ENCODE measurements at places on chromosomes 4 and X.

- DNase-seq: no peak
Observed at GRCh38 chr4:4671774-4672349, 130.0 kb upstream of the STX18 start.

- no peak for DNase-seq
Observed at GRCh38 chrX:50002067-50002714, 79.8 kb downstream of the CLCN5 start.

- no peak for DNase-seq
Observed at GRCh38 chrX:132040066-132040465, 17.0 kb downstream of the STK26 start.

DNA sequence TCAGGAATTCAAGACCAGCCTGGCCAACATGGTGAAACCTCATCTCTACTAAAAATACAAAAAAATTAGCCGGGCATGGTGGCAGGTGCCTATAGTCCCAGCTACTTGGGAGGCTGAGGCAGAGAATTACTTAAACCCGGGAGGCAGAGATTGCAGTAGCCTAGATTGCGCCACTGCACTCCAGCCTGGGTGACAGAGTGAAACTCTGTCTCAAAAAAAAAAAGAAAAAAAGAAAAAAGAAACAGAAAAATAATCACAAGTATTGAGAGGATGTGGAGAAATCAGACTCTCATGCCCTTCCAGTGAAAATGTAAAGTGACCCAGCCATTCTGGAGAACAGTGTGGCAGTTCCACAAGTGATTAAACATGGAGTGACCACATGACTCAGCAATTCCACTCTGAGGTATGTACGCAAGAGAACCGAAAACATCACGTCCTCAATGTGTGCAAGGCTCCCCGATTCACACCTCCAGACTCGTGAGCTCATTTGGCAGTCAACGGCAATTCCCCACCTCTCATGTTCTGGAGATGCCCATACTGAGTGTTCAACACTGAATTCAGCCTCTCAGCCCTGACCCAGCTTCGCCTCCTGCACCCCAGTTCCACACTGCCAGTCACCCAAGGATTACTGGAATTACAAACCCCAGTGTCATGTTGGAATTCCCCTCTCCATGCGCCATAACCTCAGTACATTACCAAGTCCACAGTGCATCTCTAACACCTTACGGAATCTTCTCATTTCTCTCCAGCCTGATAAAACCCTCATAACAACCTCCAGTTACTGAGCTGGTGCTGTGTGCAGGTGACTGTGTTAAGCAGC is 21.1 kb downstream of the ACOX3 start:
- DNase-seq: no peak

Data from stomach (tissue), 19 donors.